ENCODE measurements at places on chromosomes 13 and 19.

- DNase-seq, result no peak
Measured at GRCh38 chr13:99389520-99390304, 82.5 kb upstream of the GPR183 start.

GRCh38 chr13:36293497-36293896, 4.1 kb downstream of the CCDC169 start:
- DNase-seq, result no peak

GRCh38 chr19:55086730-55087541, 11.3 kb downstream of the EPS8L1 start:
- no peak for DNase-seq

GRCh38 chr13:27425918-27426630, 1.7 kb downstream of the GTF3A start:
- peak; percentile 69 for DNase-seq

- peak; percentile 35 for DNase-seq
Measured at GRCh38 chr19:16594131-16594586, 21.9 kb upstream of the SLC35E1 start.

GRCh38 chr13:114038211-114038613, 64.3 kb upstream of the C13orf46 start:
- no peak for DNase-seq

DNA sequence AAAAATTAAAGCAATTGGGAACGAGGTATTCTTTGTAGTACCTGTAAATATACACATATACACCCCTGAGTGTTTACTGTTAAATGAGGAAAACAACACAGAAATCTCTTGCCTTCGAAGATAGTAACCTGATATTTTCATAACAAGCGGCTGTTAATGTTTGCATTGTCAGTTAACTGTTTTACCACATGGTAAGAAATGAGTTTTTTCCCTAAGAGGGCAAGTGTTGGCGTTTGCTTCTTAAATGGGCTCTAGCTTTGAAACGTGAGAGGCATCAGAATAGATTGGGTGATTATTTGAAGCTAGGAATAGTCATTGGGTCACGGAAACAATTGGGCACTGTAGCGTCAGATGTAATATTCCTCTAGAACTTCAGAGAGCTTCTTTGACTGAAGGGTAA, 22.0 kb upstream of the UPF3A start:
- DNase-seq, result no peak

DNA sequence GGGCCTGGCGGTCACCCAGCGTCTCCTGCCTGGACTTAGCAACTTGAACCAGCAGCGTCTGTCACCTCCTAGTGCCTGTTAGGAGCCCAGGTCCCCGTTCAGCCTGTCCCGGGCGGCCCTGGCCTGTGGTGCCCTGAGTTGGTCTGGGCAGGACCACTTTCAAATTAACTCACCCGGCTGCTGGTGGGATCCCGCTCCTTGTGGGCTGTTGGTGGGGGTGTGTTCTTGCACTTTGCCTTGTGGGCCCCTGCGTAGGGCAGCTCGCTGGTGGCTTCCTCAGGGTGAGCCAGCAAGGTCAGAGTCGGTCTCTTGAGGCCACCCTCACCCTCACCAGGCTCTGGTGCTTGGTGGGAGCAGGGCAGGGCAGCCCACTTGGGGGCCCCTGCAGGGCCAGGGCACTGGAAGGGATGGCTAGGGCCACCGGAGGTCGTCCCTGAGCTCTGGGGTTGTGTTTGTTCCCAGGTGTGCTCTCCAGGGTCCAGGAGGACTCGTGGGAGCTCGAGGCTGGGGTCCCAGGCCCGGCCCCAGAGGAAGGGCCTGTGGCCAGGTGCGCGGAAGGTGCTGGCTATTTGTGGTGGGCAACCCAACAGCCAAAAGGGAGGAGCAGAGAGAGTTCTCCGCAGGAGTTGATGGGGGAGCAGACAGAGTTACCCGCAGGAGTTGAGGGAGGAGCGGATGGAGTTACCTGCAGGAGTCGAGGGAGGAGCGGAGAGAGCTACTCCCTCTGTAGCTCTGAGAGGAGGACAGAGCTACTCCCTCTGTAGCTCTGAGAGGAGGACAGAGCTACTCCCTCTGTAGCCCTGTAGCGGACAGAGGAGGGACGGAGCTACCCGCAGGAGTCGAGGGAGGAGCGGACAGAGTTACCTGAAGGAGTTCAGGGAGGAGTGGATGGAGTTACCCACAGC, 16.9 kb downstream of the TFDP1 start:
- no peak for DNase-seq

DNA sequence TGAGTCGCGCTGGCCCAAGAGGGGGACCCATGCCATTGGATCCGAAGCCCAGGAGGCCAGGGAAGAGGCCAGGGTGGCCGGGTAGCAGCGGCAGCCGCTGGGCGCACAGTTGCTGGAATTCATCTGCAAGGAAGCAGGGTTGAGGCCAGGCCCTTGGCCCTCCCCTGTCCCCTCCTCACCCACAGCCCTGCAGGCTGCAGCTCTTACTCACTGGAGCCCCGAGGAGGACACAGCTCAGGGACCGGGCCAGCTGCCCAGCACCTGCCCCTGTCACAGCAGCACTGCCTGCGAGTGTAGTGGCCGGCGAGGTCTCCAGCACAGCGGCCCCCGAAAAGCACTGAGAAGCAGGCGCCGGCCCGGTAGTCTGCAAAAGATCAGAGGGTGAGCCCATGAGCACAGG, 11.2 kb downstream of the FBN3 start:
- DNase-seq, result no peak

- no peak for DNase-seq
Measured at GRCh38 chr13:112917056-112917664, 51.9 kb upstream of the MCF2L start.

DNA sequence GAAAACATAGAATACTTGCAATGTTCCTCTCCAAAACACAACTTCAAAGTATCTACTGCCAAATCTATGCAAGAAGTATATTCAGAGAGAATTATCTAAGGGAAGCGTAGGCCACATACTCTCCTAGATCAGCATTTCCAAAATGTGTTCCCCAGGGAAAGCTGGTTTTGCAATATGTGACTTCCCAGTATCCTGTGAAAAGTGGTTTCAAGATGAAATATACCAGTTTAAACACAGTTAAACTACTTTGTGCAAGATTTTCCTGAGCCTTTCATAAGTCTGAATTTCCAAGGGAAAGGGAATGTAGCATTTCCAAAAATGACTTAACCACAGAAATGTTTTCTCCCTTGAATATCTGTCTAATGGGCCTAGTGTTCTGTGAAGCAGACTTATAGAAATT, 7.6 kb downstream of the STARD13 start:
- DNase-seq, result no peak

- no peak for DNase-seq
Measured at GRCh38 chr13:97306645-97307044, 84.5 kb downstream of the MBNL2 start.

DNA sequence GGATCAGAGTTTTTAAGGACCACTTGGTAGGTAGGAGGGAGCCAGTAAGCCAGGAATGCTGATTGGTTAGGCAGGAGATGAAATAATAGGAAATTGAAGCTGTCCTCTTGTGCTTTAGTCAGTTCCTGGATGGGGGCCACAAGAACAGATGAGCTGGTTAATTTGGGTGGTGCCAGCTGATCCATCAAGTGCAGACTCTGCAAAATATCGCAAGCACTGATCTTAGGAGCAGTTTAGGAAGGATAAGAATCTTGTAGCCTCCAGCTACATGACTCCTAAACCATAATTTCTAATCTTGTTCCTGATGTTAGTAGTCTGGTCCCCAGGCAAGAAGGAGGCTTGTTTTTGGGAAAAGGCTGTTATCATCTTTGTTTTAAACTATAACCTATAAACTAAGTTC, 117.9 kb upstream of the GPR12 start:
- no peak for DNase-seq

DNA sequence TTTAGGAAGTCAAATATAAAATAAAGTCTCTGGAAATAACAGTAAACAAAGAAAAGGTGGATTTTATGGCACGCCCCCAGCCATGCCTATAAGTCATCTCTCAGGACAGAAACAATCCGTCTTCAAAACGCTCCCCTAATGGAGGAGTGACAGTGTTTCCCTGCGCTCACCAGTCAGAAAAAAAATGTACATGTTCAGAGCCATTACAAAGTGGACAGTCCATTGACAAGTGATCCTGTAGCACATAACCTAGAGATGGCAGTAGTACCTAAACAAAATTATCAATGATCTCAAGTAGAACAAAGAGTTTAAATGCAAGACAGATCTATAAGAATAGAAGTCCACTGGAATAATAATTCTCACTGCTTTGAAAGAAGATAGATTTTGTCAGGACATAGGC, 891.7 kb upstream of the MIR17HG start:
- no peak for DNase-seq

- DNase-seq, result peak; percentile 89
Measured at GRCh38 chr19:53553865-53554791, 16.2 kb downstream of the ZNF331 start.

DNA sequence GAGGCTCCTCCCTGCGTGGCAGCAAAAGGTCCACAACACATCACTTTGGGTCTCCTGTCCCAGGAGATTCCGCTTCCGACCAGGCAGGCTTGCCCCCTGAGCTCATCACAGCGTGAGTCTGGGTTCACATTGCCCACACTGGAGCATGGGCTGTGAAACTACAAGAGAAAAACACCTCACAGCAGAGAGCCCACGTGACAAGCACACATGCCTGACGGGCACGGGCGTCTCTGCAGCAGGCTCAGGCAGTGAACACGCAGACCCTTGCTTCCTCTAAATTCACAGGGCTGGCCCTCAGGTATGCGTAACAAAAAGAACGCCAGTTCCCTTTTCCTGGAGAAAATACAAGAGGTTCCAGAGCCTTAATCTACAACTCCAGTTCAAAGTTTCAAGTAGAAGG, 41.9 kb downstream of the RASA3 start:
- no peak for DNase-seq

DNA sequence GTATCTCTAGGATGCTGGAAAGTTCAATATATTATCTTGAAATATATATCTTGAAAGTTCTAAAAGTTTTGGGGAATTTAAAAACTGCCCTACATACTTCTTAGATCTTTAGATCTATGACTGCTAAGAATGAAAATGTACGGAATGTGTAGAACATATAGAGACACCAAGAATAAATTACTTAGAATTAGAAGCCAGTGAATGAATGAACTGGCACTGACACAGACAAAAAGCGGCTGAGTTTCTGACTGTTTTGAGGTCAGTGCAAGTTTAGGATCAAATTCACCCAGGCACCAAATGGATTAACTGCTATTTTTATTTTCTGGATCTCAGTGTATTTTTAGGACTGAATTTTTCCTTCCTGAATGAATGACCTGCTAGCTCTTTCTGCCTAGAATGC, 411.2 kb downstream of the KCTD12 start:
- DNase-seq, result no peak

DNA sequence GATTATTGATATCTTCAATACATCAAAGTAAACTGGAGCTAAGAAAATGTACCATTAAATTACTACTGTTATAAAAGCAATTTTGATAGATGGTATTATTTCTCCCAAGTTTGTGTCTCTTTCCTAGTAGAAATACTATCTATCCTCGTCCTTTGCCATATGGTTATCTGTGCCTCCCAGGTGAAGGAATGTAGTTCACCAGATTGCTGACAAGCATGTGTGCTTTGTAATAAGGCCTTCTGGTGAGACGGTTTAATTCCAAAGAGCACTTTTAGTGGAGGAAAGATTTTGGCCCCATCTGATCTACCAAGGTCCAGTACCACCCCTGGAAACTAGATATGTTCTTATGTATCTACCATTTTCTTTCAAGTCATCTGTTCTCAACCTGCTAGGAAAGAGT, 243.6 kb downstream of the DLEU7 start:
- no peak for DNase-seq

DNA sequence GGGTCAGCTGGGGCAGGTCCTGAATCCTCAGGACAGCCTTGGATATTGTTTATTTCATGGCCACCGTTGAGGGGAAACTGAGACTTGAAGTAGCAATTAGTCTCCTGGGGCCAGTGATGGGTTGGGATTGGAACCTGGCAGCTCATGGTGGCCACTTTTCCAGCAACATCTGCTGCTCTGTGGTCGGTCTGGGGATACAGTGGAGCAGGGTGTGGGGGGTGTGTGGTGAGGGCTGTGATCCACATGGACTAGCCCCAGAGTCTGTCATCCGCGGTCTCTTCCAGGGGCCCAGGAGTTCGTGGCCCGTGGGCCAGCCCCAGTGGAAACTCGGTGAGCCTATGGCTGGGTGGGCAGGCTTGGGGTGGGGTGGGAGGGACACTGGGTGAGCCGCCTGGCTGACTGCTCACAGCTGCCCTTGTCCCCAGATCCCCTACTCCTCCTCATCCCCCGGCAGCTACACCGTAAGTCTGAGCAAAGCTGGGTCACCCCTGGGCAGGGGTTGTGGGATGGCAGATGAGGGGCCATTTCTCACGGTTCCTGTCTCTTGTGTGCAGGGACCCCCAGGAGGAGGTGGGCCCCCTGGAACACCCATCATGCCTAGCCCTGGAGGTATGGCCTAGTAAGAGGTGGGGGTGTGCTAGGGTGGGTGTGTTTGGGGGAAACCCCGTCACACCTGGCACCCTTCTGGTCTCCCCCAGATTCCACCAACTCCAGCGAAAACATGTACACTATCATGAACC, 5.5 kb downstream of the ISYNA1 start:
- DNase-seq, result no peak

- no peak for DNase-seq
Measured at GRCh38 chr13:36817996-36818803, 822 bp upstream of the RFXAP start.

DNA sequence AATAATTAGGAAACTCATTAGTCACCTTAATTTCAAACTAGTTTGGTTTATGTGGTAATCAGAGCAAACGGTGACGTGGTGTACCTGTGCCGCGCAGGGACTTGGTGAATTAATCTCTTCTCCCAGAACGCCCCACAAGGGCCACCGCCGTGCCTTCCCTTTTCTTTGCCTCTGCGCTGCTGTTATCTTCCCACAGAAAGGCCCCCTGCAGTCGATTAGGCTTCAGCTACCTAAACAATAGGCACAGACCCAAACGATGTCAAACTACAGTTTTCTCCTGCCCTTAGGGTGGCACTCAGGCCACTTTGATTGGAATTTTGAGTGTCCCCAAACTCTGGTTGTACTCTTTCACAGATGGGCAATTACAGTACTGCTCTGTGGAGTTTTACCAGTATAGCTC, 115.5 kb downstream of the GGACT start:
- DNase-seq, result no peak

DNA sequence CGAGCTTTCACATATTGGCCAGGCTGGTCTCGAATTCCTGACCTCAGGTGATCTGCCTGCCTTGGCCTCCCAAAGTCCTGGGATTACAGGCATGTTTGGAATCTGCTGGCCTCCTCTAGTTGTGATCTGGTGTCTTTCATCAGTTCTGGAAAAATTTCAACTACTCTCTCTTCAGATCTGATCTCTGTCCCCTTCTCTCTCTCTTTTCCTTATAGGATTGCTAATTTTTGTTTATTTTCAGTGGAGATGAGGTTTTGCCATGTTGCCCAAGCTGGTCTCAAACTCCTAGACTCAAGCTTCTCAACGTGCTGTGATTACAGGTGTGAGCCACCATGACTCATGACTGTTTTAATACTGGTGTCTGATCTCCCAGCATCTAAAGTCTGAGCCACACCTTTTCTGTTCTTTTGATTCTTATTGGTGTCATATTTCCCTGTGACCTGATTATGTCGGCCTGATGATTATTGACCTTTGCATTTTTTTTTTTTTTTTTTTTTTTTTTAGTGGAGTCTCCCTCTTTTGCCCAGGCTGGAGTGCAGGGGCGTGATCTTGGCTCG, 10.4 kb upstream of the NANOS2 start:
- DNase-seq, result no peak

- DNase-seq, result no peak
Measured at GRCh38 chr19:13640611-13641010, 123.7 kb upstream of the MRI1 start.
